ENCODE measurements at places on chromosomes 6 and 20. TPM values are rescaled to one million over a fixed set of nuclear protein-coding genes. Genes with fewer than 3 reads are reported as not detected.

DNA sequence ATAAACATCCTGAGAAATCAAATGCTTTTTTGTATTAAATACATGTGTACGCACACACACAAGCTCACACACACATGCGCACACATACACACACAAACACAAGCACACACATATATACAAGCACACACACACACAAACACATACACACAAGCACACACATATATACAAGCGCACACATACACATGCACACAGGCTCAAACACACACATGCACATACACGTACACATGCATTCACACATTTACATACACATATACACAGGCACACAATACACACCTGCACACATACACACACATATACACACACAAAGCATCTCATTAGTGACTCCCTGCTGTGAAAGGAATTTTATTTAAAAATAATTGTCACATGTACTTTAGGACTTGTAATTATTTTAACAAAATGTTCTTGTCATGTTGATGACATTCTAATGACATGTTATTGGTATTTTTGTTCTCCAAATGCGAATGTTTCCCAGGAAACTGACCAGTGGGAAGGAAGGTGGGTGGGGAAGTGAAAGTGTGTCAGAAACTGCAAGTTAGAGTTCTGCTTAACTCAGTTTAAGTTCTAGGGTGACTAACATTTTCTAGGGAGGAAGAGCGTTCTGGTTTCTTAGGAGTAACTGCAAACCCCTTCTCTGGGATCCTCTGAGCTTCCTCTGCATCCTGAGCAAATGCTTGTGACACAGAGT lies 113.9 kb upstream of the ZNF217 start:
- DNase-seq, result peak; percentile 45

DNA sequence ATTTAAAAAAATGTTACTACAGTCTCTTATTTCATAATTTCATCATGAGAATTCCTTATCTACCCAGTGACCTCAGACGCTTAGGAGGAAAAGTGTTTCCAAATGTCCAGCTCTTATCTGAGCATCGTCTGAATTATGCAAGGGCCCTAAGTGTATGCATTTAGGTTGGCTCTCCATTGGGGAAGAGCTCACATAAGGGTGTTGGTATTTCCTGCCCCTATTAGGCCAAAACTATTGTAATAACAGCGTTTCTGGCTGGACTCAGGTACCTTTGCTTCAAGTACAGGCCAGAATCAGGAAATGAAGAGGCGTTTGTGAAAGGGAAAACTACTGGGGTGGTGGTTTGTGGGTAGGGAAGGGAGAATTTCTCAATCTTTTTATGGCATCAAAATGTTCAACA lies 40.4 kb upstream of the SGK1 start:
- DNase-seq, result no peak

- no peak for DNase-seq
Observed at GRCh38 chr6:137136065-137136464, 37.4 kb downstream of the IL22RA2 start.

DNA sequence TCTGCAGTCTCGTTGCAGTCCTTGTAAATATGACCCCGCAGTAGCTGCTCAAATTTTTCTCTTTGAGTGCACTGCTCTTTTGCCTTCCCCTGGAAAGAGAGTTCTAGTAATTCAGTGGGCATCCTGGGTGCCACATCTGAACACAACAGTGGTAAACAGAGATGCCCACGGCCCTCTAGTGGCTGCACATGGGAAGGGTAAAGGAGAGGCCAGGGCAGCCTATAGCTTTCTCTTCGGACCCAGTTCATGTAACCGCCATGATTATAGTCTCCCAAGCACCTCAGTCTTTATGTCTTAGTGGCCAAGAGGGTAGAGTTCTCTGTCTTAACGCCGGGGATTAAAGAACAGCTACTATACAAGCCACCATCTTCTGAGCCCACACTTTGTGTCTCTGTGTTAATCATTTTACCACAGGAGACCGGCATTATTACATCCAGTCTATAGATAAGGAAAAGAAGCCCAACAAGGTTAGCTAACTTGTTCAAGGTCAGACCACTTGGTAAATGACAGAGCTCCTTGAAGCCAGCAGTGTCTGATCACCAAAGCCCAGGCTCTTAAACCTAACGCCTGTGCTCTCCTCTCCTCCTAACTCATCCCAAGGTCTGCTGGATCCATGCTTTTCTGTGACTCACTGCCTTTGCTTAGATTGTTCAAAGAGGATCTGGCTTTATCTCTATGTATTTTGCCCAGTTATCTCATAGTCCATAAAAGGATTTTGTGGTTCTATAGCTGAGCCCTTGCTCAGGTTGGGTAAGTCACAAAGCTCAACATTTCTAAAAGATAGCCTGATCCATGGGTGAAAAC lies 81.8 kb downstream of the ISM1 start:
- DNase-seq, result no peak

DNA sequence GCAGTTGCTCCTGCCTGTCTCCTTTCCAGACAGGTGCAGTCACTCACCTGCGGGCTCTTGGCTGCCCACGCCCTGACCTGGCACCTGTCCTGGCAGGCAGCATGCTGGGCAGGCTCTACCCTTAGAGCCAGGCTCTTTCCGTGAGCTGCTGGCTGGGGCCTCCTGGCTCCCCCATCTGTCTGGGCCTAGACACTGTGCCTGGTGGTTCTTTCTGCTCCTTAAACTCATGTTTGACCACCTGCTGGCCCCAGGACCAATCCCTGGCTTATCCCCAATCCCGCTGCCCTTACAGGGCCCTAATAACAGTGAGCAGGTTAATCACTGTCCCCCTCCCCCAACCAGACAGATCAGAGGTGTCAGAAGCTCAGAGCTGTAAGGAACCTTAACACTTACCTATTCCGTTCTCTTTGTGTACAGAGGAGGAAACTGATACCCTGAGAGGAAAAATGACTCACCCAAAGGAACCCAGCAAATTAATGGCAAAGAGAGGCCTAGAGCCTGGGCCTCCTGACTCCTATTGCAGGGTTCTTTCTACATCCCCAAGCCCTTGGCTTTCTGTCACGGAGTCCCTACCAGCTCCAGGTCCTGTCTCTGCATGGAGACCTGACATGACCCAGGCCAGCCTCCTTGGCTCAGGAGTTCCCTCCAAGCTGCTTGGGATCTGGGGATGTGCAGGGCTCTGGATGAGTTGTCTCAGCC lies 54.7 kb downstream of the RAB44 start:
- DNase-seq, result no peak

GRCh38 chr20:62122654-62123449 lies 577 bp downstream of the LSM14B start:
- no peak for DNase-seq

GRCh38 chr6:14726816-14727493 lies 518.9 kb upstream of the JARID2 start:
- DNase-seq, result no peak

DNA sequence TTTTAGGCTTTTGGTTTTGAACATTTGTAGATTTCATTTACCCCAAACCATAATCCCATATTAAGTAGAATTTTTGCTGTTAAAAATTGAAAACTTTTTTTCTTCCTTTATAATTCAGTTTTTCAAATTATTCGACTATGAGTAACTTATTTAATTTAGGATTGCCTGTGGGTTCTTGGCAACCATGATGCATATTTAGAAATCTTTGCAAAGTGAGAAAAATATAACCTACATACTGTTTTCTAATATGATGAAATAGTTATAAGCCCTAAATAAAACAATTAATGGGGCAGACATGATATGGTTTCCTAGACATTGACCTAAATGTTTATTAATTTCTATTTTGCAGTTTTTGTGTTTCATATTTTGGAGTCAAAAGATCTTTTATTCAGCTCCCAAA lies 23.6 kb downstream of the NEDD9 start:
- no peak for DNase-seq

DNA sequence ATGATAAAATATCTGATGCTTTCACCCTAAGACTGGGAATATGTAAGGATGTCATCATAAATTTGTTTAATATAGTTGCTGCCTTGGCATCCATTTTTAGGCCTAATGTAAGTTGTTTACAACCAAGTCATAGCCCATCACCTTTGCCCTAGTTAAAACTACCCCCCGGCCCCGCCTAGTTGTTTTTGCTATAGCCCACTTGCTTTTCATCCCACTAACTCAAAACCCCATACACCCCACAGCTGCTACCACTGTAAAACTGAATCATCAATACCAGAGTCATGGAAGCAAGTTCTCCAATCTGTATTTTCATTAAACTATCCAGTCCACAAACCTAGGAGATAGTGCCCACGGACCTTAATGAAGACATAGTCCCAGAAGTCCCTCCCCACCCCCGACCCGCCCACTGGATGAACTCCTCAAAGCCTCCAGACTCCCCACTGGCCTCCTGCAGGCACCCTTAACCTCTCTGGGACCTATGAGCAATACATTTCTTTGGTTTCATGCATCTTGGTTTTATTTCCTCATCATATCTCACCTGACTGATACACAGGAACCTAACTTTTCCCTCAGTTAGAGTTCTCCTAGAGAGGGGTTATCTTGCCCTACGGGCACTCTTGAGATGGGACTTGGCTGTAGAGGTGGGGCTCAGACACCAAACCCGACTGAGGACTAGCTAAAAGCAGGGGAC lies 12.5 kb upstream of the ZDHHC14 start:
- DNase-seq, result no peak

FRMD1 gene
- 0.20 TPM for total RNA-seq

ARMH2 gene
- total RNA-seq, result not detected

KCNK5 gene
- total RNA-seq, result 1.4 TPM

ZSCAN26 gene
- 15.3 TPM for total RNA-seq

Data from skin of body (tissue), 3 donors.